Peyer's patch (tissue), 4 donors: ENCODE measurements at places on chromosomes 1 and 21.

GRCh38 chr1:36864182-36864822 is 170.0 kb downstream of the GRIK3 start:
- DNase-seq = no peak

DNA sequence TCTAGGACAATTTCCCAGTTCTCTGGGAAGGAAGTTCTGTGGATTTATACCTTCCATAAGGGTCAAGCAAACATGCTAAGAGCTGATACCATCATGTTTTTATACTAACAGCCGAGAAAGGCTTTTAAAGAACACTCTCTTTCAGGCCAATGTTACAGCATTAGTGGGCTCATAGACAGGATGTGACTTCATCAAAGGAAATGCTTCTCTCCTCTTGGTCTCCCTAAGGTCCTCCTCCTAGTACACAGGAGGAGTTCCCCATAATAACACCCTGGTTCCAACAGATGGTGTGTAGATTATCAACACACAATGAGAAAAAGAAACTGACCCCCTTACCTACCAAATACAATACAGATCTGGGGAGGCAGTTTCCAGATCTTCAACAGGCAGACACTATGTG is 26.7 kb upstream of the GLIS1 start:
- no peak for DNase-seq

- peak; percentile 85 for DNase-seq
Observed at GRCh38 chr1:109790735-109791494, 27.2 kb upstream of the EPS8L3 start.

DNA sequence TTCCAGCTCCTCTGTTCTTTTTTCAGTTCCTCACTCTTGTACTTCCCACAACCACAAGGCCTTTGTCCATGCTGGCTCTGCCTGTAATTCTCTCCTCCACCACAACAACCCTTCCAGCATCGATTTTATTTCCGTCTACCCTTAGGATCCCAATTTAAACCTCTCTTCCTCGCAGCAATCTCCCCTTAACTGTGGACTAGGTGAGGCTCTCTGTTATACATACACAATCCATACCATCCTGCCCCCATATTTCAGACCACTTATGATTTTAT is 90.4 kb upstream of the ZC3H11B start:
- DNase-seq = no peak

DNA sequence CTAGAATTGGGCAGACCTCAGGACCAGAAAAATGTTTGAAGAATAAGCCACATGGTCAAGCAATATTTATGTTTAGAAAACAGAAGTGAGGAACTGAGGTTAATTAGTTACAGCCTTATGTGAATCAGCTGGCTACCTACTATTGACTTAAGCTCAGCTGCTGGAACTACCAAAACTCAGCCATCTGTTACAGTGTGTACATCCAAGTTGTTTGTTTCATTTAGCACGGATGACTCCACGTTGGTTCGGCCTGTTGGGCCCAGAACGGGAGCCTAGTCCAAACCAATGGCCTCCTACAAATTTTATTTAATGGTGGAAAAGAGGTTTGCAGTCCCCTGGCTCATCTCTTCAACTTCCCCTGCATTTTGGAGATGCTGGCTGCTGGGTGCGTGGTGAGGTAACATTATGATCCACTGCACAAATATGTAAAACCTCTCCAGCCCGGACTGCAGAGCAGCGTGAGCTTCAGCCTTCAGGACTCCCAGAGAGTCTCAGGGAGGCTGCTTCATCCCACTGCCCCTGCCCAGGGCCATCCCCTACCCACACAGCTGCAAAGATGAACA is 143.4 kb downstream of the ZZZ3 start:
- DNase-seq = no peak

DNA sequence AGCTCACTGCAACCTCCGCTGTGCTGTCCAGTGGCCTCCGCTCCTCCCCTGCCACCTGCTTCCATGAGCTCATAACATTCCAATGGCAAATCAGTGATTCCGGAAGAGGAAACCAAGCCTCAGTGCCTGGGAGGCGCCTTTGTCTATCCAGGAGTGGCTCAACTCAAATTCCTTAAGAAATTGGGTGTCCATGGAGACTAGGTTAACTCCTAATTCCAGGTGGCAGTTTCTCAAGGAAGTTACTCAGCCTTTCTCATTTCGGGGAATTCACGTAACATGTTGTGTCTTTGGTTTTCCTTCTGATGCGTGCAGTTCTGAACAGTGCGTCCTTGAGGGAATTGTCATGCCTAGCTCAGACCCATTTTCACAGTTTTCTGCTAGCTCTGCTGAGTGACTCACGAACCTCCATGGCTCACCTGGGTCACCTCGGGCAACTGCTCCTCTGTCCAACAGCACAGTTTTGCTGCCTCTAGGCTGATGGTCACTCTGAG is 89.9 kb upstream of the DSCAM start:
- no peak for DNase-seq

- DNase-seq = no peak
Observed at GRCh38 chr1:245378311-245378722, 223.5 kb downstream of the KIF26B start.

DNA sequence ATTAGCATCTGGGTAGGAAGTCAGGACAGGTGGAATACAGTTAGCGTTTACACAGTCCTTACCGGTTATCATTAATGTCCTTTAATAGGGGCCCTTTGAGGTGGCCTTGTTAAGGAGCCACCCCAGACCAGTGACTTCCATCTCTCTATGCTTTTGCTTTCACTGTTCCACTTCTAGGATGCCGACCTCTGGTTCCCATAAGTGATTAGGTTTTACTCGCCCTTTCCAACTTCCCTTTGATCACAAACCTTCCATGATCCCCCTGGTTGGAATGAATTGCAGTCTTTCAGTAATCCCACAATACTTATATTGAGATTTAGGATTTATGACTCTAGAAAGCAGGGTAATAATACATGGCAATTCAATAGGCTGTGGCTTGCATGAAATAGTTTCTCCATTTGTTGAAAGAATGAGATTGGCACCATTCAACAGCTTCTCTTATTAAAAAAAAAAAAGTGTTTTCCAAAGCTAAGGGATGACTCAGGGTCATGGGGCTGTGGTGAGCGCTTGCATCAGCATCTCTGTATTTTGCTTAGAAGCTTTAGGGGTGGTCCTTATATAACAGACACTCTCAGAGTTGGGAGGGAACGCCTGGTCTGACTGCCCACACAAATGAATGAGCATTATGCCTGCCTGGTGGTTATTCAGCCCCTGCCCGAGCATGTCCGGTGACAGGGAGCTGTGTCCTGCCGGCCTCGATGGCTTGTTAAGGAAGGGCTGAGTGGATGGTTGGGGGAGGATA is 110.5 kb downstream of the CNIH3 start:
- peak; percentile 57 for DNase-seq

DNA sequence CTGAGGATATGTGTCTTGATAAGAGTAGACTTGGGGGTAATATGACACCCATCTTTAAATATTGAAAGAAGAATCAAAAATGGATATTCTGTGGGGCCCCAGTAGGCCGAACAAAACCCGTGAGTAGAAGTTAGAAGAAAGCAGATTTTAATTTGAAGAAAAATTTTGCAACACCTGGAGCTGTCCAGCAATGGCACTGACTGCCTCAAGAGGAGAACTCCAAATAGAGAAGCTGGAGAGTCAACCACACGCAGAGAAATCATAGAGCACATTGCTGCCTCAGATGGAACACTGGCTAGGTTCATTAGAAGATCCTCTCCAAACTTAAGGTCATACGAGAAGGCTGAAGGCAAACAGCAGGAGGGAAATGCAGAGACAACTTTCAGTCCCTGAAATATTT is 6.8 kb downstream of the NHLH1 start:
- DNase-seq = no peak

DNA sequence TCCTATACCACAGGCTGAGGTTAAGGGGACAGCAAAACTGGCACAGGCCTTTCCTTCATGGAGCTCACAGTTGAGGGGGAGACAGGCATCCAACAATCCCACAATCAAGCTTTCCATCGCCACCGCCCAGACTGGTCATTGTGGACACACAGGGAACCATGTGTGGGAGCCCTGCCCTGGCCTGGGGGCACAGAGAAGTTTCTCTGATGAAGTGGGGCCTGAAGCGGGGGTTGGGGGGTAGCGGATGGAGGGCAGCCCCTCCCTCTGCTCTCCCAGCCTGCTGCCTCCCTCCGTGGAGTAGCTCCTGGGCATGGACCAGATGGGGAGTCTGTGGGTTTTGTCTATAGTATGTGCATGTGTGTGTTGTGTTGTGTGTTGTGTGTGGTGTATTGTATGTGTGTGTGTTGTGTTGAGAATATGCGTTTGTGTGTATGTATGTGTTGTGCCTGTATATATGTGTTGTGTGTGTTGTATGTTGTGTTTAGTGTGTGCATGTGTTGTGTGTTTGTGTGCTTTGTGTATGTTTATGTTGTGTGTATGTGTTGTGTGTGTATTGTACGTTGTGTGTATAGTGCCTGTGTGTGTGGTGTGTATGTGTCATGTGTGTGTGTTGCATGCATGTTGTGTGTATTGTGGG is 14.4 kb upstream of the LDLRAP1 start:
- DNase-seq = no peak

GRCh38 chr1:25462732-25463131 is 32.0 kb downstream of the MACO1 start:
- DNase-seq = no peak

GRCh38 chr1:31627301-31627929 is 9.9 kb downstream of the HCRTR1 start:
- DNase-seq = no peak

- DNase-seq = no peak
Observed at GRCh38 chr1:117795190-117795589, 134.2 kb downstream of the GDAP2 start.

DNA sequence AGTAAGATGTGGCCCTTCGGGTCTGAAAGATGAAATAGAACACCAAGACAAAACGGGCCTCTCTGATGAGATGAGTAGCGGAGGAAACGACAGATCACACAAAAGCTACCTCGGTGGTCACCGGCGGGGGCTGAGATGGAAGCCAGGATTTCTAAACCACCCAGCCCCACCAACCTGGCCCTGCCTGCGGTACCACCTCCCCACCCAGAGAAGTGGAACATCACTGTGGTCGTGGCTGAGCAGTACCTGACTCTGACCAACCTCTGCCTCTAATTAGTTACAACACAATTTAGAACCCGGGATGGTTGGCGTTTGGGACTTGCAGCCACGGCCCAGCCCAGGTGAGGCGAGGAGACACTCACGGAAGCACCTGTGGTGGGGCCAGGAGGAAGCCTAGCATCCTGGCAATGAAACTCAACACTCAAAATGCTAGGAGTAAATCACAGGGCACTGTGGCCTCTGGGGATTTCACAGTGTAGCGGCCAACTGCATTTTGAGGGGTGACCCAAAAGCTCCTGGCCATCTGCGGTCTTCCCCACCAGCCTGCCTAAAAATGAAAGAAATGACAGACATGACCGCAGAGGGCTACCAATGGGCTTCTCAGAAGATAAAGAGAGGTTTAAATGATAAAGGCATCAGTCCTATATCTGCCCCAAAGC is 73.4 kb downstream of the ITPKB start:
- DNase-seq = no peak

GRCh38 chr1:90544356-90544755 is 172.7 kb downstream of the BARHL2 start:
- no peak for DNase-seq

DNA sequence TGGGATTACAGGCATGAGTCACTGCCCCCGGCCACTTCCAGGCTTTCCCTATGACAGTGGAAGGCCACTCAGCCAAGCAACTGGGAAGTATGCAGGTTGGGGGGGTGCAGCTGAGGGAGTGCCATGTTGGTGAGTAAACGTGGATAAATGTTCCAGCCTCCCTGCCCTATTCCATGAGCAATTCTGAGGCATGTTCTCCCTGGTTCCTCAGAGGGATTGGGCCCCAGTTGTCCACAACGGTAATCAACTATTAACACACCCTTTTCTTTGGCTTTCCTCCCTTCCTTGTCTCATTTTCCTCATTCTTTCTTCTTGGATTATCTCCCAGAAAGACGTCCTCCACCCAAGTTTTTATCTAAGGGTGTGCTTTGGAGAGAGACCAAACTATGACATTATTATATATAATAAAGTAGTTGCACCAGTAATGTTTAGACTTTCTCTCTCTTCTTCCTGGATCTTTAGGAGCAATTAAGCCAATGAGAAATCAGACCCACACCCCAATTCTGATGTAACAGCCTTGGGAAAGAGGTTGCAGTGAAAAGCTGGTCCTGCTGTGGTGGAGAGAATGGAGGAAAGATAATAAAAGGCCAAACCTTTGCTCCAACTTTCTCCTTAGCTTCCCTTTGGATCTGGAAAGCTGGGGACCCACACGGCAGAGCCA is 6.8 kb upstream of the SLAMF9 start:
- peak; percentile 87 for DNase-seq

DNA sequence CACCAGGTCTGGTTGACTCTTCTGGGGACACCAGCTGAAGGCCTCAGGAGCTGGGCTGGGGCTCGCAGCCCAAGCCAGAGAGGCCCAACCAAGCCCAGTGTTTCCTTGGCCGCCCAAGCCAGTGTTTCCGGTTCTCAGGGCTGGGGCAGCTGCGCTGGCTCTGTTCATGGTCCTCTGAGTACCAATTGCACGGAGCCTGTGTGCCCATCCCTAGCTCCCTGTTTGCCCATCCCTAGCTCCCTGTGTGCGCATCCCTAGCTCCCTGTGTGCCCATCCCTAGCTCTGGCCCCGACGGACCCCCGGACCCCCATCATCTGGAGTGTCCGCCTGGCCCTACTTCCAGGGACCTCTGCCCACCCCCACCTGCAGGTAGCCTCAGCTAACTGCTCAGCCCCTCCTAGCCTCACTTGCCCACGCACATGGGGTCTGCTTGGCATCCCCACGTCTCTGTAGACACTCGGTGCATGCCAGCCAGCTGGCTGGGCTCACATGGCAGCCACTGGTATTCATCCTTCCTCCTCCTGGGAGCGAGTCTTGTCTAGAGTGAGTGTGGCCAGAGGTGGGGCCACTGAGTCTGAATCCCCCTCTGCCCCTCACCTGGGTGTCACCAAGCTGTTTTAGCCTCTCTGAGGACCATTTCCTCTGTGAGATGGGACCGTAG is 64.0 kb downstream of the WNT9A start:
- no peak for DNase-seq

GRCh38 chr1:82697965-82698364 is 897.2 kb downstream of the ADGRL2 start:
- no peak for DNase-seq

- peak; percentile 41 for DNase-seq
Observed at GRCh38 chr1:40382108-40382460, 8.6 kb downstream of the SMAP2 start.

- no peak for DNase-seq
Observed at GRCh38 chr1:75482951-75483350, 128.0 kb downstream of the SLC44A5 start.

DNA sequence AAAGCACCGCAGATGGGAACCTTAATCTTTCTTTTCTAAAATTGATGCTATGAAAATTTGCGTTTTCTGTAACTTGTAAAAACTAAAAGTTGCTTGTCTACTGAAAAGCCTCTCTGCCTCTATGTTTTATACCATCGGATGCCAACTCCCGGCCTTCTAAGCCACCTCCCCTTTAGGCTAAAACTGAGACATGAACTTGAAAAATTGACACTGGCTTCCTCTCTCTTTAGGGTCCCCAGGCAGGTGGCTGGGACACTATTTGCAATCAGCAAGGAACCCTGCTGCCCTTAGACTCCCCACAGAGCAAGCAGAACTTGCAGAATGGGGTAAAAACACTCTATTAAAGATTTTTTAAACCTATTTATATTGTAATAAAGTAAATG is 151.1 kb upstream of the CAMK1G start:
- DNase-seq = no peak
